ENCODE measurements at places on chromosomes 4 and X.

- no peak for DNase-seq
These were observed 89.2 kb downstream of the DCTD start for GRCh38 chr4:182827954-182828353.

DNA sequence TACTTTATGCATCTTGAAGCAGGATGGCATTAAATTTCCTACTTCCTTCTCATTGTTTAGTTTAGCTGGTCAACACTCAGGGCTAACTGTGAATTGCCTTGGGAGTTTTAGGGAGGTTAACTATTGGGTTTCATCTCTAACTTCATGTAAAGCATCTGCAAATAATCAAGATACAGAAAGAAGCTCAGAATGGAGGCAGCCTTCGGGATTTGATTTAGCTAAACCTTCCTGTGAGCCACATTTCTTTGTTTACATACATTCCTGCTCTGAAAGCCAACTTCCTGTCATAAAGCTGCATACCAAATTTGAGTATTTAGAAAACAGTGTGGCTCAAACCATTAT, 131.7 kb upstream of the PCDH18 start:
- DNase-seq = no peak

DNA sequence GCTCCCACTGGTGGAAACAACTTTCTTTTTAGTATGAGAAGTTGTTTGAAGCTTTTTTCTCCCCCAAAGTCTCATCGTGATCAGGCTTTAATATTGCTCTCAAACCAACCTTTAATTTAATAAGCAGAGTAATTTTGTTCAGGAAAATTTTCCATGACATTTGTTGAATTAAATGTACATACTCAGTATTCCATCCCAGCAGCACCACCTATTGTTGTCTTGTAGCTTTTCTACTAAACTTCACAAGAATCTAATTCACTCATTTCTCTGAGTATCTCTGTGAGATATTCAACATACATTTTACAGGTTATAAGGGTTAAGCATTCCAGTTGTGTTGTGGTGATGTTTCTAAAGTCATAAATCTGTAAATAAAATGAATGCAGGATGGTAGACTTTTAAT, 218.3 kb upstream of the HAND2 start:
- no peak for DNase-seq

GRCh38 chrX:110426155-110426504, 67.5 kb downstream of the RTL9 start:
- DNase-seq = no peak

- DNase-seq = no peak
These were observed 7.4 kb downstream of the DOK7 start for GRCh38 chr4:3470244-3471097.

DNA sequence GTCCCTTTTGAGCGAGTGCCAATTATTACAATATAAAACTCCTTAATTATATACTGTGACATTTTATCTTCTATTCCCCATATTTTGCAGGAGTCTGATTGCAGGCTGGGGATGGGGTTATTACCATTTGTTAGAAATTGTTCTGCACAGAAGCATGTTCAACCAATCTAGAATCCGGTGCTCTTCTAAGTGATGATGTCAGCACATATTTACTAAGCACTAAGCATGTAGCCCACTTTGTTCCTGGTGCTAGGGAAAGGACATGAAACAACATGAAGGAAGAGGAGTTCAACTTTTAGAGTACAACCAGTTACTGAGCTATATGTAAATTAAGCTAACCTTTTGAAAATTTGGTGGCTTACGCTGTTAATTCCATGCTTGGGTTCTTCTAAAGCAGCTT, 52.8 kb upstream of the IL1RAPL2 start:
- no peak for DNase-seq

All from left hindlimb (tissue), 1 donor.